Myometrial cell (primary cell): ENCODE measurements at places on chromosomes 2 and 18. TPM values are rescaled to one million over a fixed set of nuclear protein-coding genes. Genes with fewer than 3 reads are reported as not detected.

Gene CHRNG
- not detected in 2 replicates for total RNA-seq

Gene LYG2
- total RNA-seq = not detected in 2 replicates

Gene MAP4K3
- 23.6 and 38.3 TPM in 2 replicates for total RNA-seq

Gene HOXD3
- 0.18 and 1.7 TPM in 2 replicates for total RNA-seq

Gene MAIP1
- total RNA-seq = 32.3 and 42.0 TPM in 2 replicates

Gene SERPINB2
- not detected in 2 replicates for total RNA-seq

Gene PDCD1
- total RNA-seq = not detected in 2 replicates

Gene ZNF396
- total RNA-seq = 0.89 TPM in 1 of 2 replicates, not detected in the other

Gene AAK1
- total RNA-seq = 40.6 TPM in 2 replicates

Gene CD8B2
- not detected in 2 replicates for total RNA-seq

Gene ASB18
- total RNA-seq = not detected in 2 replicates

Gene TFPI
- total RNA-seq = 158 and 165 TPM in 2 replicates

Gene TACR1
- total RNA-seq = not detected in 2 replicates

Gene GRHL1
- under 0.01 TPM in 1 of 2 replicates, not detected in the other for total RNA-seq

Gene GREB1L
- 0.89 and 1.2 TPM in 2 replicates for total RNA-seq

Gene DNAH6
- 0.29 and 0.35 TPM in 2 replicates for total RNA-seq

Gene UGT1A3
- total RNA-seq = not detected in 2 replicates

Gene ADRA2B
- not detected in 2 replicates for total RNA-seq

Gene ACOXL
- not detected in 2 replicates for total RNA-seq

Gene IL1A
- under 0.01 TPM in 1 of 2 replicates, not detected in the other for total RNA-seq

Gene TXNDC2
- total RNA-seq = not detected in 2 replicates

Gene AKAIN1
- total RNA-seq = not detected in 2 replicates

Gene POTEI
- not detected in 2 replicates for total RNA-seq

Gene REG3G
- not detected in 2 replicates for total RNA-seq

Gene ESPNL
- 13.5 and 25.3 TPM in 2 replicates for total RNA-seq

Gene RAB27B
- 28.0 and 34.6 TPM in 2 replicates for total RNA-seq

Gene CPO
- not detected in 2 replicates for total RNA-seq

Gene NXPH2
- not detected in 2 replicates for total RNA-seq

Gene RALB
- total RNA-seq = 81.3 and 86.7 TPM in 2 replicates

Gene CFC1
- total RNA-seq = not detected in 2 replicates

Gene C2orf66
- not detected in 2 replicates for total RNA-seq

Gene DSG4
- not detected in 2 replicates for total RNA-seq

Gene WDSUB1
- 3.2 and 5.2 TPM in 2 replicates for total RNA-seq

Gene CYS1
- total RNA-seq = 1.2 TPM in 1 of 2 replicates, not detected in the other
